SK-N-SH treated with all-trans-retinoic acid at 6 μM for 48 hours (cell line): ENCODE measurements at places on chromosomes 3 and 15.
A peak's percentile ranks its signal among the peaks of the same experiment; 100 is the strongest.

- no peak for ATAC-seq
Measured at GRCh38 chr15:99613887-99614647, 48.3 kb downstream of the MEF2A start.

DNA sequence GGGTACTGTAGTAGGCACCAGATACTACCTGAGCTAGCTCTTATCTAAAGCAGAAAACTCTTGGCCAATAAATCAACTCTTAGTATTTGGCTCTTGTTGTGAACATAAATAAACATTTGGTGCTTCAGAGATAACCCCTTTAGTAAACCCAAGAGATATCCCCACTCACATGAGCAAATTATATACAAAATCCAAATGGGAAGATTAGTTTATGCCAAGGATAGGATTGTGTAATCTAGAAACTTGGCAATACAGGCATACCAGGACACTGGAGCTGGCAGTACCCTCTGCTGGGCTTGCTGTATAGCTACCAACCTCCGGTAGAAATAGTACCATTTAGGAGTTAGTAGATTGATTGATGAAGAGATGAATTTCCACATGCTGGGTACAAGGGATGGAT is 127.0 kb downstream of the LIPC start:
- no peak for ATAC-seq

- ATAC-seq, result peak; percentile 94
Measured at GRCh38 chr3:138051947-138052802, 42.2 kb downstream of the CLDN18 start.

DNA sequence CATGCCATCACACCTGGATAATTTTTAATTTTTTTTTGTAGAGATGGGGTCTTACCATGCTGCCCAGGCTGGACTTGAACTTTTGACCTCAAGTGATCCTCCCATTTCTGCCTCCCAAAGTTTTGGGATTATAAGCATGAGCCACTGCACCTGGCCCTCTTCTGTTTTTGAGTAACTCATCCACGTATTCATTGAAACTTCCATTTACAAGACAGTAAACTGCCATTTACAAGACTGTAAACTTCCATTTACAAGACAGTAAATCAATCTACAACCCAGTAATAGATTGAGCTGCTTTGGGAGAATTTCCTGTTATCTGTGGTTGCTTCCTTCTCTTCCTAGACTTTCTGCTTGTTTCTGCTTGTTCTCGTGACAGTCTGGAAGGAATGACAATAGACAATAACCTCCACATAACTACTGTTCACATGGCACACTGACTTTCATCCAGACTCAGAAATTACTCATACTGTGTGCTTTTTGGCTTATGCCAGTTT is 114.7 kb upstream of the CCNL1 start:
- no peak; the same call in 2 of the 3 replicates for ATAC-seq

- no peak for ATAC-seq
Measured at GRCh38 chr15:90103701-90104329, 1.5 kb upstream of the IDH2 start.
